ENCODE measurements at places on chromosomes 3 and 15. TPM values are rescaled to one million over a fixed set of nuclear protein-coding genes. Genes with fewer than 3 reads are reported as not detected.

The TNFAIP8L3 gene
- not detected for total RNA-seq

DNA sequence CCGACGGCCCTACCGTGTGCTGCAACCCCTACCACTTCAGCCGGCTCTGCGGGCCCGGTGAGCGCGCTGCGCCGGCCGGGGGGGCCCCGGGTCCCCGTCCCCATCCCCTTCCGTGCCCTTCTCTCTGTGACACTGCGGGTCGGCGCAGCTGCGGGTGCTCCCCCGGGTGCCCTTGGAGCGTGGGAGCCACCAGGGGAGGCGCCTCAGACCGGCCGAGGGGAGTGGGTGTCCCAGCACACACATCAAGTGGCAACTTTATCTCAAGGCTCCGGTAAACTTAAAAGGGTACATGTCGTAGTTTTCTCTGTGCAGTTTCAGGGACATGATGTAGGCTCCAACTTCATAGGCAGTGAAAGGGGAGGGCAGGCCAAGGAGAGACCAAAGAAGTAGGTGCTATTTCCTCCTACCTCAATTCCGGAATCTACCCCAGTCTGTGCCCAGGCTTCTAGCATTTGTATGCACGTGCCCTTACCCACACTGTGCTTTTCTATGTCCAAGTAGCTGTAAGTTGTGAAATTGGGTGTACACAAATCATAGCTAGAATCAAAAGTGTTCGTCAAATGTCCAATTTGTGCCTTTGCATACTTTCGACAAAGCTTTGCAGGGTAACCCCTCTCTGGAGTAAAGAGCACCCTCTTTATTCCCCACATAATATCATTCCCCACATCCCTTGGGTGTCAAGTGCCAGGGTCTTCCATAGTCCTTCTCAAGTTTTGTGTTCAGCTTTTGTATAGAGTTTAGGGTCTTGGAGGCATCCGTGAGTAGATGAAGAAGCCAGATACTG, 2.2 kb downstream of the SMAD6 start:
- DNase-seq = no peak

GRCh38 chr15:91922646-91923547, 69.4 kb downstream of the SLCO3A1 start:
- DNase-seq = no peak

DNA sequence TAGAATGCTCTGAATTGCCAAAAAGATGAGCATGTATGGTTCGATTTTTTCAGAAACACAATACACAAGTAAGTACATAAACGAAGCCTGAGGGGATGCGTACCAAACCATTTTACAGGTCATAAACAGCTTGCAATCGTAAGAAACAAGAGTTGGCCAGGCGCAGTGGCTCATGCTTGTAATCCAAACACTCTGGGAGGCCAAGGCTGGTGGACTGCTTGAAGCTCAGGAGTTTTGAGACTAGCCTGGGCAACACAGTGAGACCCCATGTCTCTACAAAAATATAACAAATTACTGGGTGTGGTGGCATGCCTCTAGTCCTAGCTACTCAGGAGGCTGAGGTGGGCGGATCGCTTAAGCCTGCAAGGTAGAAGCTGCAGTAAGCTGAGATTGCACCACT, 13.4 kb downstream of the TRA2B start:
- peak; percentile 40 for DNase-seq

The VIPR1 gene
- 0.41 TPM for total RNA-seq

- DNase-seq = no peak
Observed at GRCh38 chr3:87425056-87425455, 148.7 kb upstream of the POU1F1 start.

GRCh38 chr3:20401253-20401652, 215.2 kb upstream of the SGO1 start:
- DNase-seq = no peak

Data from Karpas-422 (cell line).